ENCODE measurements at places on chromosomes 7 and 10. TPM values are rescaled to one million over a fixed set of nuclear protein-coding genes. Genes with fewer than 3 reads are reported as not detected.

Gene VGF
- total RNA-seq: not detected

- no peak for DNase-seq
- H3K27ac ChIP-seq: no peak overlapping the region
- H3K36me3 ChIP-seq: no peaks in the 10 kb centered on the region
- H3K4me3 ChIP-seq: peak overlapping the region; percentile 81
Observed at GRCh38 chr10:73999703-74000102, 1.8 kb downstream of the VCL start.

- H3K4me1 ChIP-seq: no peaks in the 10 kb centered on the region
- no peak for DNase-seq
- no peaks in the 10 kb centered on the region for H3K36me3 ChIP-seq
- H3K27ac ChIP-seq: no peak overlapping the region
- H3K4me3 ChIP-seq: no peak overlapping the region
Observed at GRCh38 chr7:151146761-151147160, 20.7 kb downstream of the GBX1 start.

- H3K4me1 ChIP-seq: no peaks in the 10 kb centered on the region
- H3K27me3 ChIP-seq: no peaks in the 10 kb centered on the region
- H3K27ac ChIP-seq: no peak overlapping the region
- no peaks in the 10 kb centered on the region for H3K36me3 ChIP-seq
- no peak overlapping the region for H3K4me3 ChIP-seq
Observed at GRCh38 chr7:121837462-121837861, 35.5 kb upstream of the PTPRZ1 start.

- H3K27ac ChIP-seq: no peak overlapping the region
- no peak for DNase-seq
- H3K4me3 ChIP-seq: no peak overlapping the region
- no peaks in the 10 kb centered on the region for H3K36me3 ChIP-seq
- no peaks in the 10 kb centered on the region for H3K27me3 ChIP-seq
Observed at GRCh38 chr7:125605241-125605640, 675.6 kb upstream of the POT1 start.

DNA sequence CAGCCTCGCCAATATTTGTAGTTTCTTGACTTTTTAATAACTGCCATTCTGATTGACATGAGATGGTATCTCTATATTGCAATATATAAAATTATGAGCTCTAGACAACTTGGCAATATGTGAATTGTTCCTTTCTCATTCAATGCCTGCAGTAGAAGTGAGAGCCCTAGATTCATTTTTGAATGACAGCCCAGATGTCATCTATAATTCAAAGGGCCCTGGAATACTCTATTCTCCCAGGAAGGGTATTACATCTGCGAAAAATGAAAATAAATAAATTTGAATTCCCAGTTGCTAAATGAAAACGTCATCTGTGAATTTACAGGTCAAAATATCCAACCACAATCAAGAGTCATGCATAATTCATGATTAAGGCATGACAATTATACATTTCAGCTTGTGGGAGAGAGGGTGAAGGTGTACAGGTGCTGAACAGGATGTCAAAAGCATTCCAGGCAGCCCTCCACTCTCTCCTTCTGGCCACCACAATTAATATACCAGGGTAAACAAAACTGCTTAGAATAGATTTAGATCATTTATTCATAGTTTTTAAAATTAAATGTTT lies 1147.3 kb downstream of the XPNPEP1 start:
- DNase-seq: no peak
- H3K4me1 ChIP-seq: no peaks in the 10 kb centered on the region
- no peaks in the 10 kb centered on the region for H3K27me3 ChIP-seq
- H3K4me3 ChIP-seq: no peak overlapping the region
- H3K36me3 ChIP-seq: no peaks in the 10 kb centered on the region
- H3K27ac ChIP-seq: no peak overlapping the region

DNA sequence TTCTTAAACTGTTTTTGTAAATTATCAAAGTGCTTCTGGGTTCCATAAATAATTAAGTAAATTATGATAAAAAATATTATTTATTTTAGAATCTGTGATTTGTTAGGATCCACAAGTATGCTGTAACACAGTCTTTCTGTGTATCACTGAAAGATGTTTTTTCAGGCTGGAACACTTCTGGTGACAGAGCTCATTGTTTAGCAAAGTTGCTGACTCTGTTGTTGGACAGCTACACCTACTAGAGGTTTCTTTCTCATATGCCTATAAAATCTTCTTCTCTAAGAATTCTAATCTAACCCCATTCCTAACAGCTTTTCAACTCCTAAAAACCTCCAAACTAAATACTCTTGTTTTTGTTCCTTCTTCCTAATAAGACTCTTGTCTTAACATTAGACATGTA lies 176.8 kb downstream of the THSD7A start:
- DNase-seq: no peak
- H3K4me3 ChIP-seq: no peak overlapping the region
- no peaks in the 10 kb centered on the region for H3K27me3 ChIP-seq
- H3K36me3 ChIP-seq: no peaks in the 10 kb centered on the region
